ENCODE measurements at places on chromosomes 5 and 9. TPM values are rescaled to one million over a fixed set of nuclear protein-coding genes. Genes with fewer than 3 reads are reported as not detected.

DNA sequence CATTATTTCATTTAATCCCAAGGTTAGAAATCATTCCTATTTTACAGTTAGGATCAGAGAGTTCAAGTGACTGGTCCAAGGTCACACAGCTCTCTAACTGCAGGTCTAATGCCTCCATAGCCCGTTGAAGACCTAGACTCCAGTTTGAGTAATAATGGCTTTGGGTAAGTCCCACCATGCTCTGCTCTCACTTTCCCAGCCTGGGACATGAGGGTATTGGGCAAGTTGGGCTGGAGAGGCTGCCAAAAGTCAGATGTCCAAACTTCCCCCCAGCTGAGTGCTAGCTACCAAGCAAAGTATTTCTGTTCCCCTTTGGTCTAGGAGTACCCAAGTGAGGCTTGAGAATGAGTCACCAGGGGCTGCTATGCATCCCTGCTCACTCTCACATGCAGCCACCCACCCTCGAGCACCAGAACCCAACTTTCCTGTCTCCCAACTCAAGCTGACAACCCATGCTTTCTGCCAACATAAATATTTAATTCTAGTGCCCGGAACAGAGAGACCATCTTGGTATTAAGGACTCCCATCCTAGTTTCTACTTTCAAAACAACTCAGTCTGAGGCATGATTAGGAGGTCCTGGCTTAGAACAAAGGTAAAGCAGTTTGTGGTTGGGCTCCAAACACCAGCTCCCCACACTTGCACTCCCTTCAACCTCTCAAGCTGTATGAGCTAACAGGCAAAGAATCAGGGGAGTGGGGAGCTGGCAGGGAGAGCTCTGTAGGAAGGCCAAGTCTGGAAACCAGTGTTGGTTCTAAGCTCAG is 236.5 kb upstream of the TRIM32 start:
- peak; percentile 9 for DNase-seq

DNA sequence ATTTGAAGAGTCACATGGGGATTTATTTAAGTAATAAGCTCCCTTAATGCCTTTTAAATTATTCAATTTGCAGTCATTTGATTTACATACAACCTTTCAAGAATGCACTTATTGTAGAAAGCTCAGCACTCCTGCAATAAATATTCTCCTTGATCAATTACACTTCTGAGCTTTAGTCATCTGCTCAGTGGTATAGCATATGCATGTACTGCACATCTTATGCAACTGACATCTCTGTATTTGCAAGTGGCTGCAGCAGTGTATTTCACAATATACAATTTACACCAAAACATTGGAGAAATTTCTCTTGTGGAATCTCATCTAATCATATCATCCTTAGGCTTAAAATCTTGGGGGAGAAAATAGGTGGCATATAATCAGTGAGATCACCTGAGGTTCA is 325.7 kb downstream of the SLF1 start:
- DNase-seq, result no peak

The PCDHGA1 gene
- not detected for total RNA-seq

DNA sequence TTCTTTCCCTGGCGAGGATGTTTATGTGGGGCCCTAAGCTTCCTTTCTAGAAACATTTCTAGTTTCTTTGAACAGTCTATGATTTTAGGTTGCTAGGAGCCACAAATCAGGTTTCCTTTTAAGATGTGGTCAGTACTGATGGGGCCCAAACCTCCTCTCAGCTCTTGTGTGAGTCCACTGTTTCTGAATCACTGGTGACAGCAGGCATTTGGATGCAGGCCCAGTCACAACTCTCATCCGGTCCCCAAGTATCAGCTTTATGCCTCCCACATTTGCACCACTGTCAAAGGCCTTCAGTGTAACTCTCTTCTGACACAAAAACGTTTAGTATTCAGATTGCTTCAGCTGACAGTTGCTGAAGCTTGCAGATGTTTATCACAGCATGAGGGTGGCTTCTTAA is 7.8 kb downstream of the DMRT2 start:
- DNase-seq, result no peak

The SPINK4 gene
- total RNA-seq, result not detected

The TMEM232 gene
- total RNA-seq, result 0.32 TPM

The EGFLAM gene
- total RNA-seq, result 0.63 TPM

GRCh38 chr9:13064676-13065075 is 214.8 kb downstream of the MPDZ start:
- no peak for DNase-seq

- peak; percentile 15 for DNase-seq
These were observed 52.4 kb downstream of the TTLL11 start for GRCh38 chr9:122040561-122041242.

The NR5A1 gene
- not detected for total RNA-seq

The WNT8A gene
- total RNA-seq, result not detected

DNA sequence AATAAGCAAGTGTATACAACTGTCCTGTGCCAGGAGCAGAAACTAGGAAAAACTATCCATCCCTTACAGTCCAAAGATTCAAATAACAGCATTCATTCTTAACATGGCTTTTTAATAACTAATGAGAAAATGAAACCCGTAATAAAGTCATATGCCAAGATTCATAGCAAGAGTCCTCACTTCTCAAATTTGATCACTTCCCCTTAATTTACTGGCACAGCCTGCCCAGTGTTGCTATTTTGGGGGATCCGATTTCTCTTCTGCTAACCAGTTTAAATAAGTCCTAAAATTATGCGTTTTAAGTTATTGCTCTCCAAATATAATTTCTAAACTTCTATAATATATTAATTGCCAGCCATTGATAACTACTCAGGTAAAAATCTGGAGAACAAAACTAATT is 177.0 kb upstream of the PTGER4 start:
- no peak for DNase-seq

- no peak for DNase-seq
These were observed 93.5 kb upstream of the SMIM23 start for GRCh38 chr5:171692107-171692506.

- DNase-seq, result no peak
These were observed 6.6 kb downstream of the LCN9 start for GRCh38 chr9:135669616-135670285.

DNA sequence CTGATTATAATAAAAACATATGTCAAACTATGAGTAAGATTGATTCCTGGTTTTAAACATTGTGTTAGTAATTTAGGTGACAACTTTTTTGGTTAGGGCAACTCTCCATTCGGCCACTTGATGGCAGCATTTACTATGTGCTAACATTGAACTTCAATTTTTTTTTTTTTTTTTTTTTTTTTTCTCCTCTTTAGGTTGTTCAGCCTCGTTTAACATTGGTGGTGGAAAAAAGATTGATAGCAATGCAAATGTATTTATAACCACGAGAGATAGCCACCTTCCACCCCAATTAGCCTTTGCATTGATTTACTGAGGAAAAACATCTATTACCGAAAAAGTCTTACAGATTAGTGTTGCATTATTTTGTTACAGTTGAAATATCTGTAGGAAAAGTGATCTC is 159.1 kb downstream of the CSNK1G3 start:
- peak; percentile 33 for DNase-seq

The FANCC gene
- 11.3 TPM for total RNA-seq

- DNase-seq, result no peak
These were observed 5.1 kb upstream of the GNPDA1 start for GRCh38 chr5:142017832-142018427.

DNA sequence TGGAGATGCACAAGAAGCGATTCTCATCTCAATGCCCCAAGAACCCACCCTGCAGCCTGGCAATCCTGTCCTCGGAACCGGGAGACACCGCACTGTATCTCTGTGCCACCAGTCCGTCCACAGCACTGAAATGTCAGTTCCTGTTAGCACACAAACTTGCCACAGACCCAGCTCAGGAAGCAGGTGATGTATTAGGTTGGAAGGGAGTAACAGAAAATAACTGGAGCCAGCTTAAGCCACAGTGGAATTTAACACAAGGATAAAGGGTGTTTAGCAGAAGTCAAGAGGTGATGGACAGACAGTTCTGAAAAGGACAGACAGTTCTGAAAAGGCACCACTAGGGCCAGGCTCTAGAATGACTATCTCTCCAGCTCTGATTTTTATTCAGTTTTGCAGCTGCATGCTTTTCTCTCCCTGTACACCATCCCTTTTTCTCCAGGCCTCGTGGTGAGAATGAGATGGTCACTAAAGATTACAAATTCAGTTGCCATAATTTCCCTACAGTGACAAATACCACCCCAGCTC is 114.4 kb downstream of the ANKRD18B start:
- no peak for DNase-seq

The EFNA5 gene
- total RNA-seq, result 5.3 TPM

The PTTG1 gene
- total RNA-seq, result 204 TPM

GRCh38 chr9:35287987-35288632 is 126.3 kb downstream of the UNC13B start:
- peak; percentile 61 for DNase-seq

DNA sequence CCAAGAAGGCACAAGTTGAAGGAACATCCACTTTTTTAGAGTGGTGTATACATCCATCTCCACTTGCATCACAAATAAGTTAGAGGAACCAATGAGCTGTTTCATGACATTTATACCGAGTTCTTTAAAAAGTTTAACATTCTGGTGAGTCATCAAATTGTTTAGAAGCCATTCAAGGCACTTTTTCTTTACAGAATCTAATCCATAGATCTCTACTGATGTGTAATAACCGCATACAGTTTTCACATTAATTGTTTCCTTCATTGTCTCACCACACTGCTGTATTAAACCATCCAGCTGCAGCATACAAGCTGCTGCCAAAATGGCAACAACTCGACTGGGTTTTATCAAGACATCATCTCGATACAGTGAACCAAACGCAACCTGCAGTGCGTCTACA is 744 bp downstream of the GMCL2 start:
- DNase-seq, result peak; percentile 54

DNA sequence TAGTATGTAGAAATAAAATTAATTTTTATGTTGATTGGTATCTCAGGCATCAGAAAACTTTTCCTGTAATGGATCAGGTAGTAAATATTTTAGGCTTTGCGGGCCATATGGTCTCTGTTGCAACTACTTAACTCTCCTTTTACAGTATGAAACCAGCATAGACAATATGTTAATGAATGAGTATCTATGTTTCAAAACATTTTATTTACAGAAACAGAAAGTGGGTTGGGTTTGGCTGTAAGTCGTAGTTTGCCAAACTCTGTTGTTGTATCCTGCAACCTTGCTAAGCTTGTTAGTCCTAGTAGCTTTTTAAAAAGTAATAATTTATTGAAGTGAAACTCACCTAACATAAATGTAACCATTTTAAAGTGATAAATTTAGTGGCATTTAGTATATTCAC is 132.1 kb downstream of the NR3C1 start:
- DNase-seq, result no peak

The DMRTA1 gene
- total RNA-seq, result 0.58 TPM

DNA sequence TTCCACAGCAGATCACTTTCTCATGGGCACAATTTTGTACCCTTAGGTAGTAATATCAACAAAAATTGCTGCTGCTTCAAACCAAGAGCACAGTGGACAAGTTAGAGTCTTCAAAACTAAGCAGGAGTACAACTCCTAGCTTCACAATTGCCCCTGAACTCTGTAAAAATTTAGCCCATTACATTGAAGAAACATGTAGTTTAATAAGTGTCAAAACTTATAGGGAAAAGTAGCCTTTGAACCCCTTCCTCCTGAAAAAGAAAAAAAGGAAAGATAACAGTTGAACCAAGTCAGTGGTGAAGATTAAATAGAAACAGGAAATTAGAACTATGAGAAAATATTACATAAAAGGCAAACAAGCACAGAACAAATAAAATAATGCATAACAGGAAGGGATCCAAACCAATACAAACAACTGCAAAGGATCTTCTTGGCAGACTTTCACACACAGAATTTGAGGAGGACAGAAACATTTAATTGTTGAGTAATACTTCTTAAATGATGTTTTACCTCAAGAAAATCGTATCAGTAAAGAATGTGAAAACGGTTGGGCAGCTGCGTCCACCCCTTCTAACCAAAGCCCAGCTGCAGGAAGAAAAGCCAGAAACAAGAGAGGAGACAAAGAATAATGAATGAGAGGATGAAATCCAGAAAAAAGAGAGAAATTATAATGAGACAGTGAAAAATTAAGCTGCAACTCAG is 636.0 kb downstream of the NR2F1-AS1 start:
- DNase-seq, result no peak

The FIBCD1 gene
- 1.2 TPM for total RNA-seq

- no peak for DNase-seq
These were observed 91.6 kb upstream of the TNFAIP8 start for GRCh38 chr5:119264186-119264585.

DNA sequence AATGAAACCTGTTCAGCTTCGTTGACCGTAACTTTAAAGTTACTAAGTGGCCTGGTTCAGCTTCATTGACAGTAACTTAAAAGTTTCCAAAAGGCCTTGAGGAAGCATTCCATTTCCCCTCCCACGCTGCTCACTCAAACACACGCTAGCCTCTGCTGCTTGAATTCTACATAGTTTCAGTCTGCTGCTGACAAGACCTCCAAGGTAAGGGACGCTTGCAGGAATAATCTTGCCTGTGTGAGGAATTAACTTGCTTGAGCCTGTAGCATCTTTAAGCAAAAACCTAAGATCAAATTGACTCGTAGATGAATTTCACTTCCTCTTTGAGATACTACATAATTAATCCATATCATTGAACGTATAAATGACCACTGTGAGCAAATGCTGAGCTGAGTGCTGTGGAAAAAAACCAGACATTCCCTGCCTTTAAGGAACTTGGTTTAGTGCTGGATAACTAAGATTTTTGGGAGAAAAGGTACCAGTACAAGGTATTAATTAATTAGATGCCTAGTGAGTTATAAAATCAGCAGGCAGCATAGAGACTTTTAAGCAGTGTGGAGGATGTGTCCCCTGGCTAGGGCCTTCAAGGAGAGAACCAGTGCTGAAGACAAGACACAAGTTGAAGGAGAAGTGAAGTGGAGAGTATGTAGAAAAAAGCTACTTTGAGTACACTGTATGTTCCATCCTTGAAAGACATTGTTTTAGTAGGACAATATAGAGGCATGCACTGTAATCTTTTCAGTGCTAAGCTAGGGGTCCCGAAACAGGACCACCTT is 39.2 kb downstream of the GRAMD2B start:
- no peak for DNase-seq

GRCh38 chr5:81739291-81739690 is 11.6 kb downstream of the SSBP2 start:
- no peak for DNase-seq

- DNase-seq, result no peak
These were observed at the start of gene CAMK2A for GRCh38 chr5:150289551-150290390. CAMK2A (minus strand) TSS chr5:150289773; CDS start chr5:150289625, 148 bp downstream.

The ZBTB5 gene
- 8.9 TPM for total RNA-seq

The C9orf72 gene
- total RNA-seq, result 5.7 TPM

DNA sequence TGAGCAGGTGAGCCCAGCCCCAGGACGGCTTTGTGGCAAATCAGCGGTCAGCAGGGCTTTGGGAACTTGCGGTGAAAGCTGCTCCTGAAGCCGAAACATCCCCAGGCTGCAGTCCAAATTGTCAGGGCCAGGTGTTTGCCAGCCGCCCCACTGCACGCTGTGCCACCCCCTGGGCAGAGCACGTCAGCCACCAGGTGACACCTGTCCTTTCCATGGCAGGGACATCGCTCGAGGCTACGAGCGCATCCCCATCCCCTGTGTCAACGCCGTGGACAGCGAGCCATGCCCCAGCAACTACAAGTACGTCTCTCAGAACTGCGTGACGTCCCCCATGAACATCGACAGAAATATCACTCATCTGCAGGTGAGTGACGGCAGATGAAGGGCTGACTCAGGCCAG is 64.4 kb upstream of the CACNA1B start:
- no peak for DNase-seq

GRCh38 chr5:146078566-146078965 is 26.8 kb downstream of the PLAC8L1 start:
- no peak for DNase-seq

GRCh38 chr5:9869616-9870288 is 239.6 kb upstream of the TAS2R1 start:
- DNase-seq, result peak; percentile 89

The DMRT2 gene
- total RNA-seq, result not detected
